ENCODE measurements at places on chromosomes 16 and 17.

DNA sequence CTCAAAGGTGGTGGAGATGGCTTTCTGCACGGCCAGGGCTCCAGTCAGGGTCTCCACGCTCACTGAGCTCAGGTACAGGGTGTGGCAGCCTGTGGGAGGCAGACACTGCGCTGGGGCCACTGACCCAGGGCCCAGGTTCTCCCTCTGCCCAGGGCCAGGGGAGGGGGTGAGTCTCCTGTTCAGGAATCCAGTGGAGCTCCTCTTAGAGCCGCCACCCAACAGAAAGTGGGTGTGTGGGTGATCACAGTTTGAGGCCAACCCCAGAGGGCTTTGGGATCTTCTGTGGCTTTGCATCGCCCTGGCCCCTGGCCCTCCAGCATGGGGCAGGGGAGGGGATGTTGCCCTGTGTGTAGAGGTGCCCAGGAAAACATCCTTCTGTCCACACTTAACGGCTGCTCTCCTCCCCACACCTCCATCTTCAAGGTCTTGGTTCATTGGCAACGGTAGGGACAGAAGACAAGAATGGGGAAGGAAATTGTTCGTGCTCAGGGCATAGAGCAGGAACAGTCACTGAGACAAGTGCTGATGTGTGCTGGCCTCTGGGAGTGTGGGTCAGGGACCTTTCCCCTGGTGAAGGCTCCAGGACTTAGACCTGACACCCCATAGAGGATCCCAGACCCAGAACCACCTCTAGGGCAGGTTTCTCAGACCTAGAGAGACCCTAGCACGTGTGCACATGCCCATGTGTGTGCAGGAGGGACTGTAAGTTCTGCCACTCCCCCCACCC lies 21.5 kb downstream of the TNS4 start:
- DNase-seq: no peak

DNA sequence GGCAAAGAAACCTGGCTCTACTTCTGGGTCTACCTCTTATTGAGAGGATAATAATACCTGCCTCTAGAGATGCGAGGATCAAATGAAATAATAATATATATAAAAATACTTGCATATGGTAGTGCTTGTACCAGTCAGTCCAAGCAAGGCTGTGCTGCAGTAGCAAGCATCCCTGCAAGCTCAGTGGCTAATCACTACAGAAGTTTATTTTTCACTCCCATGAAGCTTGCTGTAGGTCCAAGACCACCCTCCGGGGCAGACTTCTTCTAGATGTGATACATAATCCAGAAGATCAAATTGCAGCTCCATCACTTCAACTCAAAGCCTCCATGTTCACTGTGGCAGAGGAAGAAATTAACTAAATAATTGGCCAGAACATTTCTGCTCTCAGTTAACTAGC lies 48.9 kb upstream of the NKD1 start:
- DNase-seq: no peak

- DNase-seq: no peak
These were observed 7.8 kb downstream of the ODAD4 start for GRCh38 chr17:41937970-41938954.

- DNase-seq: no peak
These were observed 61.4 kb upstream of the PIRT start for GRCh38 chr17:10899281-10899680.

GRCh38 chr17:15405058-15405415 lies 62.4 kb downstream of the CDRT4 start:
- DNase-seq: no peak

GRCh38 chr17:73909186-73909585 lies 264.9 kb upstream of the SDK2 start:
- no peak for DNase-seq

GRCh38 chr16:71933913-71934695 lies 38.8 kb downstream of the IST1 start:
- no peak for DNase-seq

DNA sequence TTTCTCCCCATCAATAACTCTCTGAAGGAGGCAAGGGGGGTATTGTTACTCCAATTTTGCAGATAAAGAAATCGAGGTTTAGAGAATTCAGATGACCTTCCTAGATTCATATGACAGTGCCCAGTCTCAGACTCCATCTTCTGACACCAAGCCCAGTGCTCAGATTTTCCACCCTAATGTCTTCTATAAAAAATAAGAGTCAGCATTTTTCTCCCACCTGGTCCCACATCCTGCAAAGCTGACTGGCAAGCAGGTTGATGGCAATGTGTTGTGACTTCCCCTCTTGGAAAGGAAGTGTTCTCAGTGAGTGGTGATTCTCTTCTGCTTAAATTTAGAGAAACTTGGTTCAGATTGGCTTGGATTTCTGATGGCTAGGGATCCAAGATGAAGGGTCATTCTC lies 129.4 kb downstream of the SOX9 start:
- DNase-seq: no peak

GRCh38 chr17:17254036-17254435 lies 17.1 kb upstream of the FLCN start:
- DNase-seq: no peak

GRCh38 chr16:10485698-10486382 lies 94.6 kb downstream of the EMP2 start:
- DNase-seq: no peak

- DNase-seq: no peak
These were observed 36.8 kb downstream of the CPD start for GRCh38 chr17:30415491-30415890.

DNA sequence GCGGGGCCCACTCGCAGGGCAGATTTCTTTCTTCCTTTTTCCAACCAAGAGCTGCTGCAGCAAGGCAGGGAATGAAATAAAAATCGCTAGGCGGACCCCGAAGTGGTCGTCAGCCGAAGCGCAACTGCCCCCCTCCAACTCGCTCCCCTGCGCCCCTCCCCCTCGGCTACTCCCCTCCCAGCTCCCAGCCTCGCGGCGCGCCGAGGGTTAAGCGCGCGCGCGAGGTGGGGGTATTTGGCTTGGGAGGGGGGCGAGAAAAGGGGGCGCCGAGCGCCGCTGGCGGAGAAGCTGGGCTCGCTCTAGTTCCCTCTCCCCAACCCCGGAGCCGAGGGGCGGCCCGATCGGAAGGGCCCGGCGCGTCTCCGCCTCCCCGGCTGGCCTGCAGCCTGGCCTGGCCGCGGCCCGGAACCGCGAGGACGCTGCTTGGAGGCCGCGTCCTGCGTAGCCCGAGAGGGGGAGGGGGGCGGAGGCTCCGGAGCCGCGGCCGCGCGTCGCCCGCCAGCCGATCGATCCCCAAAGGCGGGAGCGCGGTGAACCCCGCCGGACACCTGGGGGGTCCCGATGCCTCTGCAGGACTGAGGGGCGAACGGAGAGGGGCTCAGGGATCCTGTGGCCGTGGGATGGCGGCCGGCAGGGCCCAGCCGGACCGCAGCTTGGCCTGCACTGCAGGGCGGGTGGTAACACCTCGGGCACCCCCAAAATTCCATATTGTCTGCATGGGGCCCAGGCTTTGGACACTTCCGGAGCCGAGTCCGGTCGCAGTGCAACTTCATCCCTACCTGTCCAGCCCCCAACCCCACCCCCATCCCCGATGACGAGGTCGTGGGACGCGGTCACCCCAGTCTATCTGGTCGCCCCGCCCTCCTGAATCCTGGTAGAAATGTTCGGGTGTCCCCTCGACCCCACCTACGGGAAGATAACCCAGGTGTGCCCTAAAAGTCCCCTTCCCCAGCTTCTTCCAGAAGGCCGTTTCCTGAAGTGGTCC lies 4.9 kb upstream of the CBX4 start:
- no peak for DNase-seq

- no peak for DNase-seq
These were observed 1029.6 kb downstream of the CDH11 start for GRCh38 chr16:64092271-64092670.

GRCh38 chr17:70158180-70158579 lies 11.2 kb upstream of the KCNJ2 start:
- DNase-seq: no peak

GRCh38 chr17:64219571-64219970 lies 43.5 kb downstream of the TEX2 start:
- no peak for DNase-seq

DNA sequence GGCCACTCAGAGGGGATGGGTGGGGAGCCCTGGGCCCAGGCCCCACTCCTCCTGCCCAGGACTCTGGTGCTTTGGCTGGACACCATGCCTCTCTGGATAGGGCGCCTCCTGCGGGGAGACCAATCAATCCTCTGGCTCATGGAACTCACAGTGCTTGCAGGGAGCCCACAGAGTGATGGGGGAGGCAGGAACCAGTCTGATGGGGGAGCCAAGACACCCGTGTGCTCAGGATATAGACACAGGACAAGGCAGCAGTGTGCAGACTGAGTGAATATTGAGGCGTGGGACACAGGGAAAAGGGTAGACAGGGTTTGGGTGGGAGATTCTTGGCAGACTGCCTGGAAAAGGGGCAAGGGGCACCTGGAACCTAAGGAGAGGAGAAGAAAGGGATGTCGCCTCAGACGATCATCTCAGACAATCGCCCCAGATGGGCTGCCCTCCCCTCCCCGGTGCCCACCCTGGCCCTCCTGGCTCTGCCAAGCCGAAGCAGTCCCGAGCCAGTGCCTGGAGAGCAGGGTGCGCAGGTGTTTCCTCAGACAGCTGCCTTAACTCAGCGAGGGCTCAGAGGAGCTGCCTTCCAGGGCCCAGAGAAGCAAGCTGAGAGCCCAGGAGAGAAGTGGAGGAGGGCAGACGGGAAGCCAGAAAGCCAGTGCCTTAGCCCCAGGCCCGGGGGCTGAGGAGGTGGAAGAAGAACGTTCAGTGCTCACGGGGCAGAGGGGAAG lies 37.4 kb upstream of the DLX4 start:
- DNase-seq: no peak

- peak; percentile 17 for DNase-seq
These were observed 379.8 kb downstream of the UTP18 start for GRCh38 chr17:51640108-51640622.

DNA sequence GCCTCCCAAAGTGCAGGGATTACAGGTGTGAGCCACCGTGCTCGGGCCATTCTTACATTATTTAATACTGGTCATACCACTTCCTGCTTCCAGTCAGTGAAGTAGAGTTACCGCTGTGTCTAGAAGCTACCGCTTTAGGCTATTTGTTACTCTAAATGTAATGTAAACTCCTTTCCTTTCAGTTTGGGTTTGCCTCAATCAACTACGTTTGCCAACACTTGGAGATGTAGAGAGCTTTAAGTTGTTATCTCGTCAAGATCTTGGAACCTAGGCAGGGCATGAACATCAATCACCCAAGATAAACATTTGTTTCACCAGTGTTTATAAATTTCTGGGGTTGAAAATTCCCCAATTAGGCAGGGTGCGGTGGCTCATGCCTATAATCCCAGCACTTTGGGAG lies 275.9 kb downstream of the STX8 start:
- no peak for DNase-seq

- DNase-seq: no peak
These were observed 342.5 kb downstream of the CPPED1 start for GRCh38 chr16:12461201-12461600.

GRCh38 chr17:42866631-42867575 lies 15.9 kb downstream of the AOC3 start:
- no peak for DNase-seq

DNA sequence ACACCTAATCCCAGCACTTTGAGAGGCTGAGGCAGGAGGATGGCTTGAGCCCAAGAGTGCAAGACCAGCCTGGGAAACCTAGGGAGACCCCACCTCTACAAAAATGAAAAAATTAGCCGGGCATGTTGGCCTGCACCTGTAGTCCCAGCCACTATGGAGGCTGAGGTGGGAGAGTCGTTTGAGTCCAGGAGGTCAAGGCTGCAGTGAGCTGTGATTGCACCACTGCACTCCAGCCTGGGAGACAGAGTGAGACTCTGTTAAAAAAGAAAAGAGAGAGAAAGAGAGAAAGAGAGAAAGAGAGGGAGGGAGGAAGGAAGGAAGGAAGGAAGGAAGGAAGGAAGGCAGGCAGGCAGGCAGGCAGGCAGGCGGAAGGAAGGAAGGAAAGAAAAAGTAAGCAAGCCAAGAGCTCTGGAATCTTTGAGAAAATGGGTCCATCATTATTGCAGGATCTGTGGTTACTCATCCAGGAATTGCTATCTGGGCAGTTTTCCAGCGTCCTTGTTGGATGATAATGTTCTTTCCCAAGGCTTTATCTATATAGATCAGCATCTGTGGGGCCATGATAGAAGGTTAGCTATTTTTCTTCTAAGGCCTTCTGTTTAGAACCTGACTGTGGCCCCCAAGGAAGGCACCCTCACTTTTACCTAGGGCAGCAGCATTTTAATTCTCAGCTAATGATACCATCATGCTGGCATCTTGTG lies 533.2 kb upstream of the CDH5 start:
- no peak for DNase-seq

DNA sequence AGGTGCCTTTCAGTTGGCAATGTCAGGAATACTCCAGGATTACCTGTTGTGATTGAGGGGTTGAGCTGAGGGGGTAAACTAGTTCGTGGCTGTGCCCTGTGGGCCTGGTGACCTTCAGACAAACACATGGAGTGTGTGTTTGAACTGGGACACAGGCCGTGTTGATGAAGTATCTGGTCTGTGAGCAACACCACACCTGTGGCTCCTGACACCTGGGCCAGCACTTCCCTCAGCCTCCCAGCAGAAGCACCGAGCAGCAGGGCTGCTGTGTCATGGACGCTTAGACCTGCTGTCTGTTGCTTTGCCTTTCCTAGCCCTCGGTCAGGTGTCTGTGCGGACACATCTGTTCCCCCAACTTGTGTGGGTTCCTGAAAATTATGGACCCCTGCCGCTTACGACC lies 82.9 kb downstream of the KSR1 start:
- DNase-seq: no peak

DNA sequence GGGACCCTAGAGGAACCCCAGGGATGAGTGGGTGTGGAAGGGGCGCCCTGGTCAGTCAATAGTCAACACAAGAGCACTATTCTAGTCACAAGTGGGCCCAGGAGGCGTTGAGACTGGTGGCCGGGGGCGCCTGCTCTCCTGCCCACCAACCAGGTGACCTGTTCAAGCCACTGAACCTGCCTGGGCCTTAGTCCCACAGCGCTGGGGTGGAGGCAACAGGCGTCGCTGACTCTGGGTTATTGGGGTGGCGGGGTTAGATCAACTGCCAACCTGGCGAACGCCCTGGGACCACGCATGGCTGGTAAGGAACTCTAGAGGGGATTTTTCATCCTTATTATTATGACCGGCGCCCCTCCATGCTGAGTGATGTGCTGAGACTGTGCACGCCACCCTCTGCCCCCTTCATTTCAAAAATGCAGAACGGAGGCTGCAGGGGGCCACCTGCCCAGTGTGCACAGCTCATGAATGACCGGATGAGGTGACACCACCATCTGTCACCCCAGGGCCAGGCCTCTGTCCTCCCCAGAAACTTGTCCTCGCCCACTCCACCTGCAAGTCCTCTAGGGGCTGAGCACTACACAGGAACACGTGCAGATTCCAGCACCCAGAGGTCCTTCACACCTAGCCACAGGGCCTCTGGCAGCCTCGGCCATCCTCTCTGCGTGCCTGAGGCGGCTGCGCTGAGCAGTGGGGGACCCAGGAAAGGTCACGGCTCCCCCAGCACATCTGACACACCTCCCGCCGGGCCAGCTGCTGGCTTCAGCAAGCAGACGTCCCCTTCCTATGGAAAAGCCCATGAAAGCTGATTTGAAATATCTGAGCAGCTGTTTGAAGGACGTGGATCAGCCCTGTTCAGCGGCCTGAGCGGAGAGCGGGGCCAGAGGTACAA lies 51.6 kb upstream of the DNAH17 start:
- DNase-seq: no peak

Measured in GM12865 (cell line).